ENCODE measurements at places on chromosomes 1 and 21.

GRCh38 chr1:32447469-32448185, 17.2 kb upstream of the ZBTB8B start:
- no peak for DNase-seq

DNA sequence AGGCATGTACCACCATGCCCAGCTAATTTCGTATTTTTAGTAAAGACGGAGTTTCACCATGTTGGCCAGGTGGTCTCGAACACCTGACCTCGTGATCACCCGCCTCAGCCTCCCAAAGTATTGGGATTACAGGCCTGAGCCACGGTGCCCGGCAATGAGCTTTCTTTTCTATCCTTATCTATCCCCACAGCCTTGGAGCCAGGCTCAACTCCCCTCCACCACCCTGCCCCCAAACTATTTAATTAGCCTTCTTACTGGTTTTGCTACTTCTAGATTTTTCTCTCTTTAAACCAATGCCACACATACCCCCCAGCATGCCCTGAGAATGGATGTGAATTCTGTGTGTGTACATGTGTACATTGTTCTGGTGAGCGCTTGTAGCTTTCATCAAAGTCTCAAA, 5.7 kb upstream of the VANGL2 start:
- DNase-seq = no peak

DNA sequence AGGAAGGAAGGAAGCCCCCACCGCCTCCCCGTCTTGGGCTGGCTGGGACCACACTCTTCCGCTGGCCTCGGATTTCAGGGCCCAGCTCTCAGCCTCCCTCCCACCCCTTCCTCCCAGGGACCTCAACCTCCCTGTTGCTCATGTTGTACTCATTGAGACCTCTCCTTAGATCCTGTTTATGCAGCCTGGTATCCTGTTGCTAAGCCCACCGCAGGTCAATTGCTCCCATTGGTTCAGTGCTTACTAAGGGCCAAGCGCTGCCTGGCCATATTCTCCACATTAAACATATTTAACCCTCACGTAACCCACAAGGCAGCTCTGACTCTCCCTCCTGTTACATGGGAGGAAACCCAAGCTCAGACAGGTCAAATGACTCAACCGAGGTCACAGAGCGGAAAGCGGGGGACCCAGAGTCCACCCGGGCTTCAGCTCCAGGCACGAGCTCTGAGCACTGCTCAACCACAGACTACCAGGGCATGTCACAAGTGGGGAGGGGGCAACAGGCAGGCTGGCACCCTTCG, 23.2 kb upstream of the H6PD start:
- DNase-seq = no peak

DNA sequence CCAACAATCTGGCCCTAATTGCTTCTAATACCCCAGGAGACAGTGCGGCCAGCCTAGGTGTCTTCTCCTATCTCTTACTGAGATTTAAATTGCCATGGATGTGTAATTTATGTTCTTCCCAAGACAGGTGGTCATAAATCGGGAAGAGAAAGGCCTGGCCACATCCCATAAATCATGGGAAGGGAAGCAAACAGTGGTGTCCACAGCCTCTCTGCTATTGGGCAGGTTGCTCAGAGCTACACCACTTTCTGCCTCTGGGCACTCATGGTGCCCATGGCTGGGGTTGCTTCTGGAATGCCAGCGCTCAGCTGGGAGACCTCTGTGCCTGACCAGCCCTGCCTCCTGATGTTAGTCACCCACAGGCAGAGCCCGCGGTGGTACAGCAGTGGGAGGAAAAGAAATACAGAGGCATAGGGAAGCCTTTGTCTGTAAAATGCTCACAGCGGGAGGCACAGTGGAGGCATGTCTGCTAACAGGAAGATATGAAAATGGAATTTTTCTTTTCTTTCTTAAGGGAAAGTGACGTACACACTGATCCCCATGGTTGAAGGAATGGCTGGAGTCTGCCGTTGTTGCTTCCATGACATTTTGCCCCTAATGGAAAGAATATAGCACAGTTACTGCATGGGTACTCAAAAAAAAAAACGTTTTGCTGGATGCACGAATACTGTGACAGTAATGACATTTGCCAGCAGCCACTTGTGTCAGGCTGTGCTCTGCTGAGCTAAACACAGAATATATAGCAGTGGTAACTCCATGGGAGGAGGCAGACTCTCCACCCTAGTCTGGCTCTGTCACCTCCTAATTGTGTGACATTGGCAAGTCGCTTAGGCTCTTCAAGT, 21.9 kb downstream of the MTARC1 start:
- DNase-seq = no peak

DNA sequence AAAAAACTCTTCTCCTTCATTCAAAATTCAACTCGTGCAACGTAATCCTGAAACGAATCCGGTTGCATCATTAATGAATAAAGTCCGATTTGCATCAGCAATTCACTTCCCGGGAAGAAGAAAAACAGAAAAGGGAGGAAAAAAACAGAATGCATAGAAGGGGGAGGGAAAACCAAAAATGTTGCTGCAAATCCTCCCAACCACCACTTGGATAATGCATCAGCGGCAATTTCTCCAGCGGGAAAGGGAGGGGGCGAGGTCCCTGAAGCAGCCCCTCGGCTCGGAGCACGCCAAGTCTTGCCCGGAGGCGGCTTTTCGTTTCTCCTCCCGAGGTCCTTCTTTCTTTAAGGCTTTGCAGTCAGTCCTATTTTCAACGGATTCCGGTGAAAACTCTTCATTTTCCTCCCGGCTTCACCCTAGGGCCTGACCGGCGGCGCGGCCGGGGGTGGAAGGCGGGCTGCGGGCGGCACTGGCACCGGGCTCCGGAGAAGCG, 723 bp downstream of the CDC42BPA start:
- no peak for DNase-seq

GRCh38 chr1:230915078-230915477, 46.8 kb upstream of the C1orf198 start:
- DNase-seq = no peak

DNA sequence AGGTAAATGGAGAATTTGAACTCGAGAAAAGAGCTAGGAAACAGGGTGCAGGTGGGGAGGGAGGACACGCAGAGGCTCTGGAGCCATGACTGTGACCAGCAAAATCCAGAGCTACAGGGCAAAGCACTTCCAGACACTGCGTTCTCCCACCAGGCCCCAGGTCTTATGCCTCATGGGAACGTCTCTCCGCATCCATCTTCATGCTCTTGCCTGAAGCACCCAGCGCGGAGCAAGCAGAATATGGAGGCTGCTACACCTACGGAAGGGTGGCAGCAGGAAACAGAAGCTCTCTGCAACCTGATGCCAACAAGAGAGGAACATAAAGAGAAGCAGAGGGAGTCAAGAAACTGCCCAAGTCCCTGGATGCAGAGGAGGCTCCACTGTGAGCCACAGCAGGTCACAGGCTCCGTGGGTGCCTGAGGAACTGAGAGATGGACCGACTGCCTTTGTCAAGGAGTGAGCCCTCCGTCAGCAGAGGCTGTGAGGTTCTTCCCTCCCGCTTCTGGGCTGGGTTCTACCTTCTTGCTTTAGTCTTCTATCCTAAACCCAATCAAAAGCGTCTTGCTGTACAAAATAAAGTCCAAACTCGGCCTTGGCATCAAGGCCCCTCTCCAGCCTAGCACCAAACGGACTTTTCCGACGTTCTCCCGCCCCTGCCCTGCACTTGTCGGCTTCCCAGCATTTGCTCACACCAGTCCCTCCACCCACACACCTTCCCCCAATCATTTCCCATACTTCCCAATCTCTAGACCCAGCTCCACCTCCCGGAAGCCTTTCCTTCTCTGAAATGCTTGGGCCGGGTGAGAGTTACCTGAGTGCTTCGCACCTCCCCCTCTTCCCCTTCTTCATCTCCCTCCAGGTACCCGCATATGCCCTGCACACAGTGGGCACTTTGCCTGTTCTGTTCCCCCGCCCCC, 930 bp downstream of the DHCR24 start:
- no peak for DNase-seq

DNA sequence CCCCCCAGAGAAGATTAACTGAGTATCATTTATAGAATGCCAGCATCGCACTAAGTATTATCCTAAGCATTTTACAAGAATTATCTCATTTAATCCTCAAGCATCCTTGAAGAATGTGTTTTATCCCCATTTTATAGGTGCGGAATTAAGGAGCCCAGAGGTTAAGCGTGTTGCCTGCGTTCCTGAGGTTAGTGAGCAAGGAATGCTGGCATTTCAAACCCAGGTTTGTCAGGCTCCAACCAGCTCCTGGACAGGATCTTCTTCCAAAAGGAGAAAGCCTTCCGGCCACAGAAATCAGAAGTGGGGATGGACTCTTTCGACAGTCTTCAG, 82.3 kb downstream of the SSBP3 start:
- DNase-seq = no peak

DNA sequence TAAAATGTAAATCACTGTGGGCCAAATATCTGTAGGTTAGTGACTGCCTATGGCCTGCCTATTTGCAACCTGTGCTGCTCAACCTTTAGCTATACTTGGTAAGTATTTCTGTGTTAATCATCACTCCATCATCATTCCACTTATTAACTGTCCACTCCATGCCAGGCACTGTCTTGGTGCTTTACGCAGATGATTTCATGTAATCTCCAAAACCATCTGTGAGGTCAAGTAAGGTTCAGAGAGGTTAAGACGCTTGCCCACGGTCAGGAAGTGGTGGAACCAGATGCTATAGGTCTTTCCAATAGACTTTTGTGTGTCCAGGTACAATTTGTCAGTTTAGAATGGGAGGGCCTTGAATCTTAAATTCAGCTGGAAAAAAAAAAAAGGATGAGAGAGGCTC, 10.8 kb upstream of the PHACTR4 start:
- no peak for DNase-seq

DNA sequence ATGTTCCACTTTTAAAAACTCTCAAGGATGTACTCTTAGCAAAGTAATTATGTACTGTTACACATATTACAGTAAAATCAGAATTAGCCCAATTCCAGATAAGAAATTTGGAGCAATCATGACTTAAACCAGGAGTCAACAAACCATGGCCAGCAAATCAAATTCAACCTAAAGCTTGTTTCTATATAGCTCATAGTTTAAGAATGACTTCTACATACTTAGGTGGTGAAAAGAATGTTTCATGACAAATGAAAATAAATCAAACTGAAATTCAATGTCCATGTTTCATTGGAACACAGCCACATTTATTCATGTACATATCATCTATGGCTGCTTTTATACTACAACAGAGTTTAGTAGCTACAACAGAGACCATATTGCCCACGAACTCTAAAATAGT, 35.1 kb downstream of the FRRS1 start:
- no peak for DNase-seq

- DNase-seq = no peak
These were observed 82.1 kb downstream of the GFI1 start for GRCh38 chr1:92404661-92405060.

DNA sequence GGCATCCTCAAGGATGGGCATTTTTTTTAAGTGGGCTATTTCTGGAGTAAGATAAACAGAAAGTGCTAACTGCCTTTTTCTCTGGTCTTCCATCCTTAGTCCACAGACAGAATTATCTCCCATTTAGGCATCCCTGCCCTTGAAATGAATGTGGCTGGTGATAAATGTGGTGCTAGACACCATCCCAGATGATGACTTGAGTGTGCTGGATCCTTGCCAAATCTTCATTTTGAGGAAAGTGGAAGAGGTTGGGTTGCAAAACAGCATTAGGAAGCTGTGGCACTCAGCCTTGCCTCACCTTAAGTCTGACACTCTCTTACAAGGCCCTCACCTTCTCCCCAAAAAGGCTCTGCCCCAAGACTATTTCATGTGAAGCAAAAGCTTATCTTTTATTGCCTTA, 19.2 kb downstream of the MAB21L3 start:
- DNase-seq = no peak

- DNase-seq = no peak
These were observed 9.6 kb downstream of the ARHGEF16 start for GRCh38 chr1:3463891-3464648.

DNA sequence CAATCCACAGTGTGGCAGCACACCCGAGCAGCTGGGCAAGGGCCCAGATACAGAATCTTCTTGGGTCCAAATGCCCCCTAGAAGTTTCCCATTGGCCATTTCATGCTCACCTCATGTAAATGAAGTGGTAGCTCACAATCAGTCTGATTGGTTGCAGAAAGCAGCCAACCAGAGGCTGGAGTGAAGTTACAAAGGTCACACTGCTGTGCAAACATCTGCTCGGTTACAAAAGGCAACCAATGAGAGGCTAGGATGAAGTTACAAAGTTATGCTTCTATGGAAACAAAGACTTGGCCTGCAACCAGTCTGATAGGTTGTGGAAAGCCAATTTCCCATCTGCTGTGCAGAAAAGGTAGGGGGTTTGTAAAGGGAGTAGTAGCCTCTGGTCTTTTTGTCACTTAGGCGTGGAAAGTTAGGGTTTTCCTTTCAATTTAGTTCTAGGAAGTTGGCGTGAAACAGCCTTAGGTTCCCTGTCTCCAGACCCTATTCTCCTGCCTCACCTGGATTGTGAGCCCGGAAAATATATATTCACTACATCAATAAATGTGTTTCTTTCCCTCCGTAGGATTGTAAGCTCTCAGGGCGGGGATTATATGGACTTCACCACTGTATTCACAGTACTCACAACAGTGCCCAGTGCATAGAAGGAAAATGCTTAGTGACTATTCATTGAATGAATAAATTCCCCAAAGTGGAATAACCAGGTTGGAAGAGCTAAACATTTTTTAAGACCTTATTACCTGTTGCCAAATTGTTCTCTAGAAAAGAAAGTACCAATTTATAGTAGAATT, 91.9 kb downstream of the URB2 start:
- no peak for DNase-seq

- no peak for DNase-seq
These were observed 17.6 kb downstream of the HSPG2 start for GRCh38 chr1:21919520-21919919.

- DNase-seq = no peak
These were observed 297.6 kb downstream of the TTLL7 start for GRCh38 chr1:83701355-83701754.

GRCh38 chr1:109201123-109201703, 12.5 kb upstream of the SARS1 start:
- peak; percentile 39 for DNase-seq

GRCh38 chr1:70247122-70247521, 25.9 kb downstream of the SRSF11 start:
- no peak for DNase-seq

DNA sequence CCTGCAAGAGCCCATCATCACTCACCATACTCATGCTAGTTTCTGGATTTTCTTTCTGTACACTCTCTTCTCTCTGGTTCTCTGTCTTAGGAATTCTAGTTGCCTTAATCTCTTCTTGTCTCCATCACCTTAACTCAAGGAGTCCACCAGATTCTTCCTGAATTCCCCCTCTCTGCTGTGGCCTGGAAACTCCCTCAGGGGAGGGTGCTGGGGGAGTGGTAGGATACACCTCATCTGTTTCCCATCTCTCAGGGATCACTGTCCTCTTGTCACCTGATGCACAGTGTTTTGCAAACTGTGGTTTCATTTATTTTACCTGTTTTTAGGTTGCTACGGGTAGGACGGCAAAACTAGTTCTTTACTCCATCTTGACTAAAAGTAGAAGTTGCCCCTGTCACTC, 6.6 kb upstream of the GNG12 start:
- no peak for DNase-seq

DNA sequence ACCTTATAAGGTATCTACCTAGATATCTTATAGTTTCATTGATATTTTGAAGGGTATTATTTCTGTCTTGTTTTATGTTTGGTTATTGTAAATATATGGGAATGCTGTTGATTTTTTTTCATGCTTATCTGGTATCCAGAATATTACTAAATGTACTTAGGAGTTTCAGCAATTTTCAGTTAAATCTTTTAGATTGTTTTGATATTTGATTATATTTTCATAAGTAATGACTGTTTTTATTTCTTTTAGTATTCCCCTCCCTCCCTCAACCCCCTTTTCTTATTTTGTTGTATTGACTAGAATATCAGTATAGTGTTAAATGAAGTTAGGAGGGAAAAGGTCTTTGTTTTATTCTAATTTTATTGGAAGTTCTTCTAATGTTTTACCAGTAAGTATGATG, 344.4 kb upstream of the PROX1 start:
- DNase-seq = no peak
